ENCODE measurements at places on chromosomes 7 and 10.

DNA sequence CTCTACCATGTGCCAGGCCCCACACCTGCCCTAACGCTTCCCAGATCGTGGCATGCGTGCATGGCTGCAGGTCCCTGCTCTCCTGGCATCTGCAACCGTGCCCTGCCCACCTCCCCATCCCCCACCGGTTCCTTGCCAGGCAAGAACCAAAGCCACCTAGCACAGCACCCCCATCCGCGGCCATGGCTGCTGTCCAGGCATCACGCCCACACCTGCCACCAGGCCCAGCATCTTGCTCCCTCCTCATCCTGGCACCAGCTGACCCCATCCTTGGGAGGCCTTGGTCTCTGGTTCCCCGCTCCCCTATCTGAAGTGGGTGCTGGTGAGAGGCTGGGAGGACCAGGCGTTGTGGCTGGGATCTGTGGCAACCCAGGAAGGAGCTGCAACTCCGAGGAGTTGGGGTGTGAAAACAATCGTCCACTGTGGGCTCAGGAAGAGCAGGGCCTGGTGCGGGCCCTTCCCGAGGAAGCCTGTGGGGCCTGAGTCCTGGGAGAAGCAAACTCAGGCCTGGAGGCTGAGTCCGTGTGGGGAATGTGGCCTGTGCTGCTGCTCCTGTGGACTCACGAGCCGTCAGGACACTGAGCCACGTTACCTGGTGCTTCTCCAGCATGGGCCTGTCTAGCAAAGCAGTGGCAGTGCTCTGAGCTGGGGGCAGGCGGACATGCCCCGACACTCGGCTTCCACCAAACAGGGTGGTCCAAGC is 417.1 kb downstream of the DNAJB6 start:
- no peaks in the 10 kb centered on the region for H3K36me3 ChIP-seq
- no peaks in the 10 kb centered on the region for H3K4me1 ChIP-seq

DNA sequence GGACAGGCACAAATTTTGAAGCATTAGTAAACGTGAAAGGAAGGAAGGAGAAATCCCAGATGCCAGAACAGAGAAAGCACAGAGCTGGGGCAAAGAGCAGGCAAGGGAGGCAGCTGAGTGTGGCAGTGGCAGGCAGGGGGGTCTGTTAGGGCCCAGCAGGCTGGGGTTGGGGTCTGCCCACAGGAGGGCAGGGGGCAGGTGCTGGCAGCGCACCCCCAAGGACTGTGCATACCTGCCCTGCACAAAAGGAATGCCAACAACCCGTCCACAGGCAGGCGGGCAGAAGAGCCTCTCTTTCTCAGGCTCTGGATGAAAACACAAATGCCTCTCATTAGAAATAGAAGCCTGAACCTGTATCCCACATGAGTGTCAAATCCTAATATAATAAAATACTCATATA is 552.3 kb downstream of the PTPRN2 start:
- H3K4me3 ChIP-seq, result no peak overlapping the region
- no peaks in the 10 kb centered on the region for H3K36me3 ChIP-seq
- no peaks in the 10 kb centered on the region for H3K27me3 ChIP-seq
- no peak for DNase-seq
- H3K27ac ChIP-seq, result no peak overlapping the region

DNA sequence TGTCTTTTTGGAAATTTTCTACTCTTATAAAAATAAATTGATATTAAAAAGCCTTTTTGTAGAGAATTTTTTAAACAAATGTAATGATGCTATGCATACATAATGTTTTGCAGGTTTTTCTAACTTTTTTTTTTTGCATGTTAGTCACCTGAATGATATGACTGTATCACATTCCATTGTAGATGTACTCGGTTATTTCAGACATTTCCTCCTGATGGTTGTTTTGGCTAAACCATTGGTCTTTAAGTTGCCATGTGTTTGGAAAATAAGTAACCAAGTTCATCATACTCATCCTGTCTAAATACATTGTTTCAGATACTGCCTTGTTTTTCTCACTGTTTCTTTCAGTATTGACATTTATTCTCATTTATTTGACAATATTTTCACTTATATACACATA is 25.8 kb downstream of the NHLRC2 start:
- H3K4me3 ChIP-seq, result no peak overlapping the region
- H3K4me1 ChIP-seq, result no peaks in the 10 kb centered on the region
- H3K27me3 ChIP-seq, result no peaks in the 10 kb centered on the region
- no peak for DNase-seq
- no peak overlapping the region for H3K27ac ChIP-seq

- H3K36me3 ChIP-seq, result no peaks in the 10 kb centered on the region
- DNase-seq, result no peak
- no peaks in the 10 kb centered on the region for H3K4me1 ChIP-seq
- H3K4me3 ChIP-seq, result no peak overlapping the region
- no peak overlapping the region for H3K27ac ChIP-seq
- H3K27me3 ChIP-seq, result no peaks in the 10 kb centered on the region
These were observed 167.0 kb upstream of the MTPN start for GRCh38 chr7:136144182-136144581.

- DNase-seq, result peak; percentile 21
- peak overlapping the region; percentile 68 for H3K4me3 ChIP-seq
- no peaks in the 10 kb centered on the region for H3K36me3 ChIP-seq
- H3K27ac ChIP-seq, result peak overlapping the region; percentile 72
These were observed 30.3 kb downstream of the SKIDA1 start for GRCh38 chr10:21495002-21495751.

- no peaks in the 10 kb centered on the region for H3K27me3 ChIP-seq
- H3K27ac ChIP-seq, result no peak overlapping the region
- H3K4me1 ChIP-seq, result no peaks in the 10 kb centered on the region
- H3K4me3 ChIP-seq, result no peak overlapping the region
- H3K36me3 ChIP-seq, result no peaks in the 10 kb centered on the region
These were observed 111.3 kb downstream of the RGS10 start for GRCh38 chr10:119431034-119431772.

DNA sequence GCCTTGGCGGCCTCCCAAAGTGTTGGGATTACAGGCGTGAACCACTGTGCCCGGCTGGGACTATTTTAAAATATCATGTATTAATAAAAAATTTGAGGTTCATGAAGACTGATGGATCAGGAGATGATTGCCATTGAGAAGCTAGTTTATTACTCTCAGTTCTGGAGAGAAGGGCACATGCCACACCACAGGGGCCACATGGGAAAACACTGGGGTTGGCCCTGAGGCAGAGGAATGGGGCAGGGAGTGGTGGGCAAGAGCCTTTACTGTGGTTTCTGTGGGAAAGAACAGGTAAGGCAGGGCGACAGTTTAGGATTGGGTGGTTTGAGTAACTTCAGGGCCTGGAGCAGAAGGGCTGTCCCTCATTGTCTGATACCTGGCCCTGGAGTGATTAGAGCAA is 6.8 kb upstream of the TBRG4 start:
- H3K4me1 ChIP-seq, result no peaks in the 10 kb centered on the region
- H3K36me3 ChIP-seq, result no peaks in the 10 kb centered on the region
- no peak overlapping the region for H3K4me3 ChIP-seq
- DNase-seq, result no peak

DNA sequence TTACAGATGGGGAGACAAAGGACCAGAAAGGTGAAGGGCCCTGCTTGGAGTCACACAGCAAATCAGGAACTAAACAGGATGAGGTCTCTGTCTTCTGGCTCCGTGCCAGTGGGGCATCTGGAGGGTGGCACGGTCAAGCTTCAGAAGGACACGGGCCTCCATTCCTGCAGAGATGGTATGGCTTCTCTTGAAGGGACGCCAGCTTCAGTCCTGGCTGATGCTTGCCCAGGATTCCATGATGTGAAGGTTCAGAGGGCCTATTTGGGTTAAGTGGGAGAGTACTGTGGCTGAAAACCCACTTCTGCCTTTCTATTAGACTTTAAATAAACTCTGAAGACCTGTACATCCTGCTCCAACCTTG is 6.1 kb downstream of the RAMP3 start:
- H3K27me3 ChIP-seq, result no peaks in the 10 kb centered on the region
- no peaks in the 10 kb centered on the region for H3K36me3 ChIP-seq
- H3K4me1 ChIP-seq, result no peaks in the 10 kb centered on the region
- no peak overlapping the region for H3K4me3 ChIP-seq
- no peak for DNase-seq

- H3K27me3 ChIP-seq, result no peaks in the 10 kb centered on the region
- no peak for DNase-seq
- H3K27ac ChIP-seq, result no peak overlapping the region
These were observed 92.1 kb downstream of the CYP51A1 start for GRCh38 chr7:92042056-92042737.

DNA sequence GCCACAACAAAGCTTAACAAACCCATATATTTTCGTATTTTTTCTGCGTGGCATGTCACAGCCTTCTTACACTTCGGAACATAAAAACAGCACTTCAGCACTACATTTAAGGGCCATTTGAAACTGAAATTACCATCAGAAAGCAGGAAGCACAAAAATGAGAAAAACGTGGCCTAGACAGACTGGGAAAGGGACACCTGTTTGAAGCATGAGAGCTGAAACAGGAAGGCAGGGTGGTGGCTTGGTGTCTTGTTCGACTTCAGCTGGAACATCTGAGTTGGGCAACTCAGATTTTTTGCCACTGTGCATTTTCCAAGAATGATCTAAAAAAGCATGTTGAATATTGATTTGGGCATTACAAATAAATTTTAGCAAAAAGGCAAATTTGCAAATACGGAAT is 243.2 kb downstream of the ELMO1 start:
- no peaks in the 10 kb centered on the region for H3K36me3 ChIP-seq
- H3K4me1 ChIP-seq, result peaks cover 10% of the 10 kb centered on the region
- no peak overlapping the region for H3K4me3 ChIP-seq
- no peak for DNase-seq
- no peaks in the 10 kb centered on the region for H3K27me3 ChIP-seq

GRCh38 chr10:124131172-124131571 is 37.8 kb upstream of the CHST15 start:
- H3K27me3 ChIP-seq, result no peaks in the 10 kb centered on the region
- DNase-seq, result no peak
- H3K4me1 ChIP-seq, result no peaks in the 10 kb centered on the region
- no peak overlapping the region for H3K4me3 ChIP-seq
- H3K36me3 ChIP-seq, result no peaks in the 10 kb centered on the region

DNA sequence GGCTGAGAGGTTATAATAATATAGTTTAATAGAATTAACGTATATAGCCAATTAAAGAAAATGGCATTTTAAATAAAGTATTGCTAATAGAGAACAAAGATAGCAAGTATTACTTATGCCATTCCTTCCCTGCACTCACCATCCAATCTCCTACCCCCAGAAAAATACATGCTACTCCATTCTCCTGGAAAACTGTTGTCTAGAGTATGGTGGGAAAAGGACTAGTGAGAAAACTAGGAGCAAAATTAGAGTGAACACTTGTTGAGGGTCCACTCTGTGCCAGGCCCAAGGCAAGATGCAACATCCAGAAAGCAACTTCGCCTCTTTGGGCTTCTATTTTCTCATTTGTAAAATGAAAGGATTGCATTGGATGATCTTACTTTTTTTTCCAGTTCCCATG is 149.1 kb downstream of the CPED1 start:
- no peaks in the 10 kb centered on the region for H3K36me3 ChIP-seq
- H3K4me1 ChIP-seq, result no peaks in the 10 kb centered on the region
- H3K27me3 ChIP-seq, result no peaks in the 10 kb centered on the region
- no peak overlapping the region for H3K4me3 ChIP-seq

DNA sequence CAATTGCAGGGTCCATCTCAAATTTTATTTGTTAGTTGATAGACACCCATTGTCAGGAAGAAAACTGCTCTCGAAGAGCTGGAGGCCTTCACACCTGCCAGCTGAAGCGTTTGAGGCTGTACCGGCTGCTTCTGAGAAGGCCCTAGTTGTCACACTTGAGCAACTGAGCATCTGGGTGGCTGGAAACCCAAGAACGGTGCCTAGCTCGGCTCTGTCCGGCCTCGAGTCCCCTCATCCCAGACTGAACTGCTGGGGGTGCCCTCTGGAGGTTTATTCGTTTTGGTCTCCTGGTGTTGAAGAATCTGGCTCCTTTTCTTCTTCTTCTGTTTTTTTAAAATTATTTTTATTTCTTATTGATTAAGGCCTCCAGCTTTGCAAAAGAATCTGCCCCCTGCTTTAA is 59.3 kb upstream of the EXOC6 start:
- H3K27ac ChIP-seq, result no peak overlapping the region
- H3K27me3 ChIP-seq, result no peaks in the 10 kb centered on the region
- H3K36me3 ChIP-seq, result no peaks in the 10 kb centered on the region
- DNase-seq, result no peak

- H3K27ac ChIP-seq, result no peak overlapping the region
- DNase-seq, result no peak
- H3K4me3 ChIP-seq, result no peak overlapping the region
- H3K27me3 ChIP-seq, result no peaks in the 10 kb centered on the region
These were observed 81.4 kb downstream of the MALSU1 start for GRCh38 chr7:23380556-23380955.

DNA sequence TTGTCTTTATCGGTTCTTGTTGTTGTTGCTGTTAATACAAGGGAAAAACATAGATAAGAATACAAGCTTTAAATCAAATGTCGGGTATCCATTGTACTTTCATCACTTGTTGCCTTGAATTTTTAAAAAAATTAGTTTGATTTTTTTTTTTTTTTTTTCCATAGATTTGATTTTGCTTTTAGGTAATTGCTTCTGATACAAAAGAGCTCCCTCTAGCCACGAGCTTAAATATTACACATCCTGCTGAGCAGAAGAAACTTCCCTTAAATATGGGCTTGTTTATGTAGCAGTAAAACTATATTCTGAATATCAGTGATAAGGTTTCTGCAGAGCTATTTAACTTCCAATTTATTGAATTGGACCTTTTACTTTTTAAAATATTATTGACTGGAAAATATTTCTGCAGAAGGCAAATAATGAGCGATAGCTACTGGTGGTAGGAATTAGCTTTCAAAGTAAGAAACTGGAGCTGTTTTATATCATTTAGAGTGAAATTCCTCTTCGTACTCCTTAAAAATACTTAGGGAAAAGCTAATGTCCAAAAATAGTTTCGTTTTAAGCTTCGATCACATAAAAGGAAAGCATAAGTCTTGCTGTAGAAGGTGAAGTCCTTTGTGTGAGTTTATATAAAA is 216.9 kb downstream of the POLR1F start:
- no peaks in the 10 kb centered on the region for H3K36me3 ChIP-seq
- H3K27me3 ChIP-seq, result no peaks in the 10 kb centered on the region
- DNase-seq, result no peak
- H3K4me3 ChIP-seq, result peak overlapping the region; percentile 15
- H3K27ac ChIP-seq, result peak overlapping the region; percentile 62
- H3K4me1 ChIP-seq, result no peaks in the 10 kb centered on the region

All from uterus (tissue), 4 donors.